ENCODE measurements at places on chromosomes 6 and 20.

- no peak for ATAC-seq
Observed at GRCh38 chr6:53939830-53940229, 145.0 kb downstream of the LRRC1 start.

GRCh38 chr6:113287396-113287795 is 569.7 kb upstream of the MARCKS start:
- ATAC-seq, result no peak

DNA sequence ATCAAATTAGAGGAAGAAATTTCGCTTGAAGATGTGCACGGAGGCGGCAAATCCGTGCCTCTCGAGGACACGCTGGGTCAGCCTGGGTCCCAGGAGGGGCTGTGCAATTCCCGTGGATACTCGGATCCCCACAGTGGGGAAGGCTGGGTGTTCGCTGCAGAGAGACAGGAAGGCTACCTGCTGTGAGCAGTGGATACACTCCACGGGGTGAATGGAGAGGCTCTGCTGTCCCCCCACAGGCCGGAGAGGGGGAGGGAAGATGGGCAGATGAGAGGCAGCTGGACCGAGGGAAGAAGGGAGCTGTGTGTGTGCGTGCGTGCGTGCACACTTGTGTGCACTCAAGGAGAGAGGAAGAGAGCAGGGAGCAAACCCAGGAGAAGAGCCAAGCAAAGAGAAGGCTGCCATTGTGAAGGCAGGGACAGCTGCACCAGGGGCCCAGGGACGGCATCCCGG is 57.3 kb downstream of the SULF2 start:
- no peak for ATAC-seq

DNA sequence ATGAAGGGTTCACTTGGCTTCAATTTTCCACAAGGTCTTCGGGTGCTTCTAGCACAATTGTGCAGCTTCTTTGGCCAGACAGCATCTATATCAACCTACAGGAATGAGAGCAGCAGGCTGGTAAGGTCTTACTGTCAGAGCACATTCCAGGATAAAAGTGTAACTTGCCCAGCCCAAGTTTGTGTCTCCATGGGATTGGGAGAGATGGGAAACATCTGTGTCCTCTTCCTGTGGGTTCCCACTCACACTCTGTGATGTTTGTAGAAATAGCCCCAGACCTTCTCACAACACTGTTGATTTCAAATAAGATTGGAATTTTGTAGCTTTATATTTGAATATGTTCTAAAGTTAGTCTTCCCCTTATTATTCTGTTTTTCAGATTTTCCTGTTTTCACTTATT is 83.4 kb upstream of the RGS17 start:
- ATAC-seq, result no peak

DNA sequence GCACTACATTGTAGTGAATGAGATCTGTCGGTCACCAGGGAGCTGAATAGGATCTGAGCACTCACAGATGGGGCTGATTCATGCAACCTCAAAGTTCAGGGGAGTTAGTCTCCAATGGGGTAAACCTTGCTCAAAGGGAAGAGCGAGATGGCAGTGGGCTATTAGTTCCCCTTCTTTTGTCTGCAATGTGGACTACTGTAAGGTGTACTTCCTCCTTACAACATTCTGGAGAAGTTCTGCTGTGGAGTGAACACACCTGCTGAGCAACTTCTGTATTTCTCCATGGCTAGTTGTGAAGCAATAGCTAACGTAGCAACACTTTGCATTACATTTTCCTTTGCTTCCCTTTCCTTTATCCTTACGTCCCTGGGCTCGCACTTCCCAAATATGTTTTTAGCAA is 134.3 kb upstream of the B3GAT2 start:
- ATAC-seq, result no peak

Measured in SK-N-SH treated with all-trans-retinoic acid at 6 μM for 48 hours (cell line).